MV-4-11 (cell line): ENCODE measurements at places on chromosomes 1 and 21.

- no peak for DNase-seq
Measured at GRCh38 chr1:64873576-64873975, 92.8 kb downstream of the JAK1 start.

DNA sequence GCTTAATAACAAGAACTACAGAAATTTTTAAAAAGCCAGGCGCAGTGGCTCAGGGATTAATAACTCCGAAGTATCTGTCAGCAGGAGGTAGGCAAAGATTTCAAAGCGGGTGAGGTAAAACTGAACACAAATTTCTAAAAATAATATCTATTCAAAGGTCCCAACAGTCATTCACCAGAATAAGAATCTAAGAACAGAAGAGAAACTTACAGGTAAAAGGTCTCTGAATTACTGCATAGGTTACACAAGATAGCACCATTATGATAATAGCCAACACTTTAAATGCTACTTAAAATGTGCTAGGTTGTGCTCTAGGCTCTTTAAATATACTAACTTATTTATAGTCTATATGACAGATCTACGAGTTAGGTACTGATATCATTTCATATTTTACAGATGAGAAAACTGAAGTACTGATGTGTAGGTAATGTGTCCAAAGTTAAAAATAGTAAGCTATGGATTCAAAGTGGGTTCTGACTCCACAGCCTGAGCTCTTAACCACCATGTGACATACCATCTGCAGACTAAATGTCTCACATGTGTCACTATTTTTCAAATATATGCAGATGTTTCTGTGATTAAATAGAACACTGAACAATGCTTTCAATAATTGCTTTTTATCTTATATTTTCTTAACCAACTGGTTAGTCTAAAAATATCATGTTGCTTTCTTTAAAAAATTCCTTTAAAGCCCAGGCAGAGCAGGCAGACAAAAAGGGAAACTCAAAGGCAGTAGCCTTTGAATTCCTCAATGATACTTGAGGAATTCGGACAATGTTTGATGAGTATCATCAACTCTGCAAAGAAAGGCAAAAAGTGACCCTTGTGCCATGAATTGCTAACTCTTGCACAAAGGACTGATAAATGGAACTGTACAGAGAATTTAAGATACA lies 80.5 kb upstream of the TTC39A start:
- DNase-seq = no peak

- DNase-seq = no peak
Measured at GRCh38 chr1:215018555-215018954, 64.0 kb upstream of the KCNK2 start.

DNA sequence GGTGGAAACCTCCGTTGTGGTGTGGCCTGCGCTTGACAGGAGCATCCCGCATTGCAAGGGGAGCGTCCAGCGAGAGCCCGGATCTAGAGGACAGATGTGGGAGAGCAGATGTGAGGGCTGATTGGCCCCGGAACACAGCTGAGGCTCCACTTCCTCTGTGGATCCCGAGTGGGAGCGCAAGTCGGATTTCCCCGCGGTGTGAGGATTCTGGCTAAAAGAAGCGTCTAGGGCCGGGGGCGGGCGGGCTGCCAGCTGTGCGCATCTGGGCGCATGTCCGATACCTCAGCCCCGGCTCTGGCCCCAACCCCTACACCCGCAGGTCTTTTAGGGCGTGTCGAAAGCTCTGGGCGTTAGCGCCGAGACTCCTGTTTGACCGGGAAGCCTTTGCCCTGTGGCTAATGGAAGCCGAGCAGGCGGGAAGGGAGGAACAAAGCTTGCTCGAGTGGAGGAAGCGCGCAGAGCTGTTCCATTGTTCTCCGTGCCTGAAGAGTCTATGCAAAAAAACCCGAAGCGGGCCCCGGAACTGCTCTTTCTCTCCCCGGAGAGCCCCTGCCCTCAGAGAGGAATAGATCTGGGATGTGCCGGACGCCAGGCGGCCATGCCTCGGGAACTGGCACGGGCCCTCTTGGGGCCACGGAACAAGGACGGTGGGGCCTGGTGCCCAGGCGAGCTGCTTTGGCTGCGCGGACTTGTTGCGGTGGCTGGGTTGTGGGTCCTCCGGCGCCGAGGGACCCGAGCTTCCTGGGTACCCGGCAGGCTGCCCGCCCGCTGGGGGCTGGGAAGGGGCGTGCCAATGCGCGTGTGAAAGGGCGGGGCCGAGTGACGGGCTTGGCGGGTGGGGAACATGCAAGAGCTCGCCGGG lies 111.1 kb downstream of the NAV1 start:
- DNase-seq = peak; percentile 37

DNA sequence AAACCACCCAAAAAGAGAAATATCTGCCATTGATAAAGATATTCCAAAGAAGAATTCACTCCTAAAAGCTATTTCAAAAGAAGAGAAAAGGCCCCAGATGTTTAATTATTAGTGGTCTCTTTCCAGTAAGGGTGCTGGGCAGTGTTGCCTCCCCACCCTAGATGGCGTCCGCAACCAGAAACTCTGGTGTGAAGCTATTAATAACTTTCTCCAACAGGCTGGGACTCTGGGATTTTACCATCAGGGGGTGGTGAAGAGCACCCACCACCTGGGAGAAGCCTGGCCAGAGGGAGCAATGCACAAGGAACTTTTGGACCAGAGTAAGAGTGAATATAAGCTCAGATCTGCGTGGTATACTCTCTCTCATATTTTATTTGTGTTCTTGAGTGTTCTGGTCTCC lies 115.4 kb upstream of the TIAM1 start:
- DNase-seq = no peak

DNA sequence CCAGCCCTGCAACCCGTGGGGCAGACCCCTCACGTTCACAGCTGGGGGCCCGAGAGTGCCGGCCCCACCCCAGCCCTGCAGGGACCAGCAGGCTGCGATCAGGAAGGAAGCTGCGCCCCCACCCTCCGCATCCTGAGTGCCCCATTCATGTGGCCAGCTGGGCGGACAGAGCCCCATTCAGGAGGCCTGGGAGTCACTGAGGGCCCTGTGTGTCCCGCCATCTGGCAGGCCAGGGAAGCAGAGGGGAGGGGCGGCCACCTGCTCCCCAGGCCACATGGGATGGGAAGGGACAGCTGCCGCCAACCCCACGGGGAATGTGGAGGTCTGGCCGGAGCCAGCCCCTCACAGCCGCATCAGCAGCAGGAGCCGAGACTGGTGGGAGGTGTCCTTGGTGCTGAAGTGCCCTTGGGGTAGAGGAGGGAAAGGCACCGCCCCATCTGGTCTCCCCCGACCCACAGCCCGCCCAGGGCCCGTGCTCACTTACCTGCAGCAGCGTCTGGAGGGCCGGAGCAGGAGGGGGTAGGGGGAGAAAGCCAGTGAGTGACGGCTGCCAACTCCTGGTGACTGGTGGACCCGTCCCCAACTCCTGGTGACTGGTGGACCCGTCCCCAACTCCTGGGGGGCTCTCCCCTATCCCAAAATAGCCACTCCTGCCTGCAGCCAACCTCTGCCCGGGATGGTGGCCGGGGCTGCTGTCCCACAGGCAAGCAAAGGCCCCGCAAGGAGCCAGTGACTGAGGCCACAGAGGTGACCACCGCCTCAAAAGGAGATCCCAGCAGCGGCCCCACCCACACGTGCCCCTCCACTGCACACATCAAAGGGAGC lies 8.7 kb downstream of the ACAP3 start:
- DNase-seq = no peak

DNA sequence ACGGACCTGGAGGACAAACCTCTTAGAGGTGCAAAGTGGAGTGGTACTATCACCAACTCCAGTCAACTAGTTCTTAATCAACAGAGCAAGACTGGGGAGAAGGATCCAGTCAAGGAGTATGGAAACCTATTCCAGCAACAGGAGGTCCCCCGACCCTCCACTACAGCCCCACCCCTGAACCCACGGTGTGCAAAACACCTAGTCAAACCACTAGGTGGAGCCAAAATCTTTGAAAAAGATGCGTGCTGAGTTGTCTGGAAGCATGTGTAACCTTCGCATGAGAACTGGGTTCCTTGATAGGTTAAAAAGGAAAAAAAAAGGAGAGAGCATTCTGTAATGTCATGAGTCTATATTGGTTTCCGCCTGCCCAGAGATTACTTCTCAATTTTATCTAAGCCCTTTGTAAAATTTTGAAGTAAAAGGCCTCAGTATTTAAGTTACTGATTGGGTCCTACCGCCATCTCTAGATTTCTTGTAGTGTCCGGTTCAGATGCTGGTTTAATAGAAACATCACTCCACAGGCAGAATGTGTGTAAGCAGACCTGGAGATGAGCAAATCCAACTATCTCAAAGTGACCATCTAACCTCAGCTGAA lies 81.9 kb upstream of the HAO2 start:
- DNase-seq = peak; percentile 18

- no peak for DNase-seq
Measured at GRCh38 chr21:46311568-46311967, 12.1 kb downstream of the C21orf58 start.

DNA sequence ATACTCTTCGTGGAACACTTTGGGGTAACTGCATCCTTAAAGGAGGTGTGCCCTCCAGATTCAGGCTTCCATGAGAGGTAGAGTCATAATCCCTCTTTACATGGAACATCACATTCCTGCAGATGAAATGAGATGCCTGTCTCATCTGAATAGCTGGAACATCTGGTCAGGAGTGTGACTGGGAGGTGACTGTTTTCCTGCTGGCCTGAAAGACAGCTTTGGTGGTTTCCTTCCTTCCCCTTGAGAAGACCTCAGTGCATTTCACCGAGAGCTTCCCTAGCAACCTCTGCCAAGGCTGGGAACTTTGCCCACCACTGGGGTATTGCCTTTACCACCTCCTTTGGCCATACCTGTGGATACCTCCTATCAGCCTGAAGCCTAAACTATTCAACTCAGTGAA lies 46.7 kb upstream of the GUCA2A start:
- DNase-seq = no peak

DNA sequence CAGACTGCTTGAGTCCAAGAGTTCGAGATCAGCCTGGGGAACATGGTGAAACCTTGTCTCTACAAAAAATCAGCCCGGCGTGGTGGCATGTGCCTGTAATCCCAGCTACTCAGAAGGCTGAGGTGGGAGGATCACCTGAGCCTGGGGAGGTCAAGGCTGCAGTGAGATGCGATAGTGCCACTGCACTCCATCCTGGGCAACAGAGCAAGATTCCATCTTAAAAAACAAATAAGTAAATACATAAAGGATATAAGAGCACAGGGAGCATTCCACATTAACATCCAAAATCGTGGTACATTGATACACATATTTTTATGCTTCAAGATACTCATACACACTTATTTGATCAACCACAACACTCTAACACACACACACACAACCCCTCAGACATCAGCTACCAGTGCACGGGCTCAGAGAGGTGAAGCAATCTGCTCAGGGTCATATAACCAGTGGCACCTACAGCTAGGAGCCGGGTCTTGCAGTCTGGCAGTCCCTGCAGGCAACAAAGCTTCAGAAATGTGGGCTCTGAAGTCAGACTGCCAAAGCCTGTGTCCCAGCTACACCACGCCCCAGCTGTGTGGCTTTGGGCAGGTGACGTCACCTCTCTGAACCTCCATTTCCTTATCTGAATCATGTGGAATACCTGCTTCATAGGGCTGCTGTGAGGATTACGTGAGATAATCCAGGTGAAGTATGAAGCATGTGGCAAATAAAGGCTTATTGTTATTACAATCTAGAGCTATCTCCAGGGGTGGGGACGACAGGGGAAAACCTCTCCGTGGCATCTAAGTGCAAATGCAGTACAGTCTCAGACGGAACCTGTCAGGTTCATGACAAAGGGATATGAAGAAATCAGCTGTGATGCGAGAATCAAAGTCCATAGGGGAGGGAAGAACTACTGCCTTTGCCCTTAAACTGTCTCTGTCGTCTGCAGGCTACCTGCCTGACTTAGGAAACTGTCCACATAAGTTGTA lies 4.8 kb upstream of the CRYBG2 start:
- DNase-seq = no peak

DNA sequence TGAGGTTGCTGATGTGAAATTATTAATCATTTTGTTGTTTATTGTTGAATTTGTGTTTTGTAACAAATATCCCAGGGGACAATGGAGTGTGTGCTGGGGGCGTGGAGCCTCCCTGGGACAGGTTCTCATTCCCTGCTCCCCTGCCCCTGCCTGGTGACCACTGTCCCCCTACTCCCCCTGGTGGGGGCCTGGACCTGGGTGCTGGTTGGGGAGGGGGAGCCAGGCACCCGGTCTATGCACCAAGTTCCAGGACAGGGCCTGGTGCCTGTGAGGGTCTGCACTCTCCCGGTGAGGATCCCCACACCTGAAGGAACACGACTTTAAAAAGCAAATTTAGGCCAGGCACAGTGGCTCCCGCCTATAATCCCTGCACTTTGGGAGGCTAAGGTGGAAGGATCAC lies 42.4 kb downstream of the CHD5 start:
- no peak for DNase-seq

DNA sequence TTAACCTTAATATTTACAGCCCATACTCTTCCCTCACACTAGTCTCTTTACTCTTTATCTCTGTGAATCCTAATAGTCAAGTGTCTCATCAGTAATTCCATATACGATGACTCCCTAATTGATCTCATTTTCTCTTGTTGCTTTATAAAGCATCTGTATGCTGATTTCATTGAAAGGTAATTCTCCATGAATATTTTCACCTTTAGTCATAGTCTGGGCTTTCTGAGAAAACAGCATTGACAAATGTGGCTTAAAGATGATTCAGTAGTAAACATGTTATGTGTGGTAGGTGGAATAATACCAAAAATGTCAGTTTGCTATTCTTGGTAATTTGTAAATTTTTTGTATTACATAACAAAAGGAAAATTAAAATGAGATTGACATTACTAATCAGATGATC lies 1176.5 kb downstream of the NCAM2 start:
- no peak for DNase-seq

DNA sequence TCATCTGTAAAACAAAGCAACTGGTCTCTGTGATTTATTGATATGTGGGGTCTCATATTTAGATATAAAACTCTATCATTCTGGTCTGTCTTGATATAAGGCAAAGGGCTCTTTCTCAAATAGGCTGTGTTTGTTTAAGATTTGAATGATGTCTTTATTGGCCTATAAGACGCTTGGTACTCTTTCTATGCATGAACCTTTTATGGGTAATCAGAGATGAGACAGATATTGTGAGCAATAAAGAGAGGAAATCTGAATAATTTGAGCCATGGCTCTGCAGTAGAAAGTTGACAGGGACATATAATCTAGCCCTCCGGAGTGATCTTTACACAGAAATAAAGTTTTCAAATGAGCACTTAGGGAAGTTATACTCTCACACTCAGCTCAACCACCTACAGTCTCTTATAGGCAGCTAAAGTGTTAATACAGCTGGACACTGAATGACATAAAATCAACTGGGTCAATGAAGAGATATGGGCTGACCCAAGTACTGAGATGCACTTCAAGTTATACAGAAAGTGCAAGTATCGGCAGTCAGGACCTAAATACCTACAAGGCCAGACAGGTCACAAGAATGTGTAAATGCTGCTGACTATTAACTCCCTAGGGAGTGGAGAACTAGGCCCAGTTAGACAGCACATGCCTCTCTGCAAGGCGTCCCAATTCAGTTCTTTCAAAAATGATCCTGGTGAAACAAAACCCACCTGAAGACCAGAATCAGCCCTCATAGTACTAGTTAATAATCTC lies 111.0 kb downstream of the PTPN14 start:
- DNase-seq = no peak
